ENCODE measurements at places on chromosomes 16 and 17. TPM values are rescaled to one million over a fixed set of nuclear protein-coding genes. Genes with fewer than 3 reads are reported as not detected.

Gene RPS2
- total RNA-seq, result 896 TPM

Gene CMTM2
- 0.48 TPM for total RNA-seq

Gene TNFRSF13B
- total RNA-seq, result 9.2 TPM

Gene IGF2BP1
- not detected for total RNA-seq
